ENCODE measurements at places on chromosomes 1 and 21.

GRCh38 chr1:177770096-177770495 is 199.8 kb downstream of the SEC16B start:
- DNase-seq, result no peak

- no peak for DNase-seq
These were observed 26.5 kb downstream of the TSNAX start for GRCh38 chr1:231554969-231555368.

- no peak for DNase-seq
These were observed 21.9 kb upstream of the KIF14 start for GRCh38 chr1:200642481-200642880.

DNA sequence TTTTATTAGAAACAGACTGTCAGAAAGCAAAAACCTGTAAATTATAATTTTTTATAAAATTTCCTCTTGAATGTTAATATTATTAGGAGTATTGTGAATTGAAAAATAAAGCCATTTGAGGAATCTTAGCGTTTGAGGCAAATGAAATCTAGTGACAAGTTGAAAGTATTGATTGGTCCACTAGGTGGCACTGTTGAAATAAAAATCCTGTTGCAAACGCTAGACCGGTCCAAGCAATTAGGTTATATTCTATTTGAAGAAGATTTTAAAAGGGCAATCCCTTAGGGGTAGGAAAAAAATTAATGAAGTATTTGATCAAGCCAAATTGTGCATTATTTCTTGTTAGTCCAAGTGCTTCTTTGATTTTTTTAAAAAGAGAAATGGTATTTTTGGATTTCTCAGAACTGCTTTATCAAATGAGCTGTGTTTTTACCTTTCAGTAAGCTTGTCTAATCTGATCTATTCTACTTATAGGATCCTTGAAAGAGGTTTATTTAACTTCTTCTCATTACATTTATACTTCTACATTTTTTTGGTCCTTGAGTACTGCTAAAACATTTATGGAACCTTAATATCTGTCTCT is 57.7 kb downstream of the ATG4C start:
- DNase-seq, result peak; percentile 13

GRCh38 chr1:77382366-77382765 is 100.5 kb downstream of the AK5 start:
- no peak for DNase-seq

GRCh38 chr1:109750241-109750882 is 9.5 kb upstream of the GSTM3 start:
- DNase-seq, result no peak

GRCh38 chr1:171727778-171728177 is 14.1 kb downstream of the VAMP4 start:
- DNase-seq, result no peak

- DNase-seq, result no peak
These were observed 14.8 kb upstream of the ETS2 start for GRCh38 chr21:38790961-38791360.

- peak; percentile 44 for DNase-seq
These were observed 228.2 kb upstream of the USP24 start for GRCh38 chr1:55443175-55443915.

- DNase-seq, result no peak
These were observed 43.4 kb downstream of the EIF2D start for GRCh38 chr1:206568779-206569352.

- no peak for DNase-seq
These were observed 150.8 kb downstream of the VPS13D start for GRCh38 chr1:12380326-12381249.

DNA sequence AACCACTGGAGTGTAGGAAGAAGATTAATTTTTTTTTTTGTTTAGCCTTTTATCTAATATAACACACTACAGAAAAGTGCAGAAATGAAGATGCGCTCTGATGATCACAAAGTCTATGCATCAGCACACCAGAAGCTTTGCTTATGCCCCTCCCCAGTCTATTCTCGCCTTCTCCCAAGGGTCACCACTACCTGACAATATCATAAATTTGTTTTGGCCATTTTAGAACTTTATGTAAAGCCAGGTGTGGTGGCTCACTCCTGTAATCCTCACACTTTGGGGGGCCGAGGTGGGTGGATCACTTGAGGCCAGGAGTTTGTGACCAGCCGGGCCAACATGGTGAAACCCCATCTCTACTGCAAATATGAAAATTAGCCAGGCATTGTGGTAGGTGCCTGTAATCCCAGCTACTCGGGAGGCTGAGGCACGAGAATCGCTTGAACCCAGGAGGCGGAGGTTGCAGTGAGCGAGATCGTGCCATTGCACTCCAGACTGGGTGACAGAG is 231.3 kb downstream of the FOXD2 start:
- DNase-seq, result no peak

DNA sequence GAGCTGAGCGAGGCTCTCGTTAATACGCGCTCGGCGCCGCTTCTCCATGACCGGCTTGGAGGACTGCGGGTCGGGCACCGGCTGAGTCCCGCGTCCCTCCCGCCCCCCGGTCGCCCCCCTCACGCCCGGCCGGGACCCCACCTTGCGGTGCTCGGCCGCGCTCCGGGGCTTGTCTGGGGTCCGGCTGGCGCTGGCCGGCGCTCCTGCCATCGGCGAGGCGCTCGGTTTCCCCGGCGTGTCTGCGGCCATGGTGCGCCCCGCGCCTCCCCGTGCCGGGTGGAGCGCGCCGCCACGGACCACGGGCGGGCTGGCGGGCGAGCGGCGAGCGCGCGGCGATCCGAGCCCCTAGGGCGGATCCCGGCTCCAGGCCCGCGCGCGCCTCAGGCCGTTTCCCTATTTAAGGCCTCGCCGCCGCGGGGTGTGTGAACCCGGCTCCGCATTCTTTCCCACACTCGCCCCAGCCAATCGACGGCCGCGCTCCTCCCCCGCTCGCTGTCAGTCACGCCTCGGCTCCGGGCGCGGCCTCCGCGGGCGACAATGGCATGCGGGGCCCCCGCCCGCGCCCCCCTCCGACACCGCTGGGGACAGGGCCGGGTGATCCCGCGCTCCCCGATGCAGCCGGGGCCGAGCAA is at the start of gene HES4:
HES4 (minus strand) TSS at position 373 of the 632 bp plus-strand sequence; CDS start at position 249, 124 bp downstream.
- peak; percentile 81 for DNase-seq

- DNase-seq, result no peak
These were observed 3.1 kb upstream of the TRIM45 start for GRCh38 chr1:117124661-117125060.

DNA sequence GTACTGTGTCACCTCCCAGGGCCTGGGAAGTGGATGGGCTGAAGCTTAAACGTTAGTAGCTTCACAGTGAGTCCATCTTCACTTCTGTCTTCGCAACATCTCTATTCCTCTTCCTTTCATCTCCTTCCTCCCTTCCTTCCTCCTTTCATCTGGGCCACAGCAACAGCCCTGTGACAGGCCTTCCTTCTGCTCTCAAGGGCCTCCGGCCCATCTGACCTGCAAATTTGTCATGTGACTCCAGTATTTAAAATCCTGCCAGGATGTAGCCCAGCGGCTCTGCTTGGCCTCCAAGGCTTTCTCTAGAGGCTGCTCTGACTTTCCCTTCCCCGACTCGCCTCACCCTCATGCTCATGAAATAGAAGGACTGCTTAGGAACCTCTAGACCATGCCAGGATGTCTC is 10.9 kb upstream of the BATF3 start:
- no peak for DNase-seq

DNA sequence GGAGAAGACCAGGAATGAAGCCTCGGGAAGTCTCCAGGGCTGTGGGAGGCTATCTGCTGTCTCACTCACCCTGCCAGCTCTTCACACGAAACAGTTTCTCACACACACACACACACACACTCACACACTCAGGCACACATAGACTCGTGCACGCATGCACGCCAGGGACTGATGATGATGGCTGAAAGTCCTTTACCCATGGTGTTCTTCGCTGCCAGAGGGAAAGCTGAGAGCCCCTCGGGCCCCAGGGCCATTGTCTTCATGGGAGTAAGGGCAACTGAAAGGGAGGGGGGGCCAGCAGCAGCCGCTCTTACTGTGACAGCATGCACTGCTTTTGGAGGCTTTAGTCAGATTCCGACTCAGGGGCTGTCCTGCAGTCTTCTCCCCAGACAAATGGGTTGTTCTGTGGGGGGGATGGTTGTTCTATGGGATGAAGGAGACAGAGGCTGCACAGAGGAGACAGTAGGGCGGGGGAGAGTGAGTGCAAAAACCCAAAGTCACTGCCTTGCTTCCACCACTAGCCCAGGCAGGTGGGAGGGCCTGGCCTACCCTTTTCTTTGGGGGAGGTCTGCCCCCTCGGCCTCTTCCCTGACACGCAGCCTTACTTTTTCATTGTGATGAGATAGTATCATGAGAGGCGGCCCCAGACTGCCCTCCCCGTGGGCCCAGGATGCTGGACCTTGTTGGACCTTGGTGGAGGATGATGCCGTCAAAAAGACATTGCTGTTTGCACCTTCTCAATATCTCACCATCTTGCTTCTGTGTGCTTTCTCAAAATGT is 29.0 kb downstream of the STUM start:
- no peak for DNase-seq

GRCh38 chr1:68230901-68231626 is 1.3 kb downstream of the WLS start:
- DNase-seq, result peak; percentile 40

All from H54 (cell line).